GM03348 (cell line): ENCODE measurements at places on chromosomes 1 and 21.

DNA sequence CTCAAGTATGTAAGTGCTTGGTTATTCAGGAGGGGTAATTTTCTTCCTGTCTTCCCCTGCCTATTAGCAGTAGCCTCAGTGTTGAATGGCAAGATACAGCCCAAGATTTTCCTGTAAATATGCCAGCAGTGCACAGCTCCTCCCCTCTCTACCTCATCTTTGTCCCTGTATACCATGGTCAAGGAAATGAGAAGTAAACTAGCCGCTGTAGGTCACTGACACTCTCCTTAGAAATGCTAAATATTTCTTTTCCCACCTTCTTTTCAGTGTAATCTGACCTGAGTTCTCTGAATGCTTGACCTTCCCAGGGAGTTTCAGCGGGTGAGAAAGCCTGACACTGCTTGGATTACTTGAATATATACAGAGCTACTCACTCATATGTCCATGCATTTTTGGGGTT lies 84.1 kb upstream of the ZNF326 start:
- peak; percentile 25 for DNase-seq

DNA sequence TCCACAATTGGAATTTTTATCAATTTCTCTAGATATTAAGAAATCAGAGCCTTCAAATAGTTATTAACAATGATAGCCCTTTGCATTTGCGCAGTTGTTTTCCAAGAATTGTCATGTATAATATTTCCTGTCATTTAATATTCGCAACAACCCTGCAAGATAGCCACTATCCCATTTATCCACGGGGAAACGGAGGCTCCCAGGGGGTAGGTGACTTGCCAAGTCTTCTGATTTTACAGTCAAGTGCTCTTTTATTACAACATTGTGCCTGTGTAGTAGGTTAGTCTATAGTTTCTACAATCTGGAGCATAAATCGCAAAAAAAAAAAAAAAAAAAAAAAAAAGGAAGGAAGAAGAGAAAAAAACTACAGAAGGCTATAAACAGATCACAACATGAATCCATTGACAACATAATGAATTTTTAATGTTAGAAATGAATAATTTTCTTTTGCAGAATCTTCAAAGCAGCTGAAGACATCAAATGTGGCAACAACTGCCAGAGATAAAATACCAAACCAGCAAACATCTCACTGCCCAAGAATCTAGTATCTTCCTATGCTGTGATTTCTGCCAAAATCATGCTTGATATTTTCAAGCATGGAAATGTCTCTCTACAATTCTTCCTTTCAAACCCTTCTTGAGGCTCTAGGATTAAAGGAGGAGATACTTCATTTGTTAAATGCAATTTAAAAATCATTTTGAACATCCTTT lies 125.5 kb downstream of the PTPN14 start:
- no peak for DNase-seq

DNA sequence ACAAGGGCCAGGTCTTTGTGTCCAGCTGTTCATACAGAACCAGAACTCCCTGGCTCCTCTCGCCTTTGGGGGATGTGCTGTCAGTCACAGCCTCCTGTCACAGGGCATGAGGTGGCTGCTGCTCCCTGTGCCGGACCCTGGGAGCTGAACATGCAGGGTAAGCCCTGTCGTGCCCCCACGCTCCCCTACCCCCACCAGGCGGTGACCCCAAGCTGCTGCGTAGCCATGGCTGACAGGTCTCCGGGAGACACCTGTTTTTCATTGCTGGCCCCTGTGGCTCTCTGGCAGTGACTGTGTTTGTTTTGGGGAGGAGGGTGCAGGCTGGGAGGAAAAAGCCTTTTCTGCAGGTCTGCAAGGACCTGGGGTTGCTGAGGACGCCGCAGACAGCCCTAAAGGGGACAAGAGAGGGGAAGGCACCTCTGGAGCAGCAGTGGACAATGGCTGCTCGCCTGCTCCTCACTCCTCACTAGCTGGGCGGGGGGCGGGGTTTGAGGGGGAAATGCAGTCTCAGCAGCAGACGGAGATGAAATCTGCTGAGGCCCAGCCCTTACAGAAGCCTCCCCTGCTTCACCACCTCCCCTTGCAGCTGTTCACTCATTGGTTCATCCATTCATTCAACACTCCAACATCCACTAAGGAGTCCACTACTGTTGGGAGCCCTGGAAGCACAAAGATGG lies 81.4 kb downstream of the TRABD2B start:
- DNase-seq, result no peak

DNA sequence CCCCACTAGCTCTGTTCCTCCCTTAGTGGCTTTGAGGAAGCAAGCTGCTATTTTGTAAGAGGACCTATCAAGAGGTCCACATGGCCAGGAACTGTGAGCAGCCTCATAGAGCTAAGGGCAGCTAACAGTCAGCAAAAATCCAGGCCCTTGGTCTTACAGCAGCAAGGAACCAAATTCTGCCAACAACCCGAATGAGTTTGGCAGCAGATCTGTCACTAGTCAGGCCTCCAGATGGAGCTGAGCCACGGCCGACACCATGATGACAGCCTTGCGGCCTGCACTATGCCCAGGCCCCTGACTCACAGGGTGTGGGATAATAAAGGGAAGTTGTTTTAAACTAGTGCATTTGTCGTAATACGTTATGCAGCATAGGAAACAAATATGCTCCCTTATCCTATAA lies 28.0 kb upstream of the H3-3A start:
- DNase-seq, result peak; percentile 94

DNA sequence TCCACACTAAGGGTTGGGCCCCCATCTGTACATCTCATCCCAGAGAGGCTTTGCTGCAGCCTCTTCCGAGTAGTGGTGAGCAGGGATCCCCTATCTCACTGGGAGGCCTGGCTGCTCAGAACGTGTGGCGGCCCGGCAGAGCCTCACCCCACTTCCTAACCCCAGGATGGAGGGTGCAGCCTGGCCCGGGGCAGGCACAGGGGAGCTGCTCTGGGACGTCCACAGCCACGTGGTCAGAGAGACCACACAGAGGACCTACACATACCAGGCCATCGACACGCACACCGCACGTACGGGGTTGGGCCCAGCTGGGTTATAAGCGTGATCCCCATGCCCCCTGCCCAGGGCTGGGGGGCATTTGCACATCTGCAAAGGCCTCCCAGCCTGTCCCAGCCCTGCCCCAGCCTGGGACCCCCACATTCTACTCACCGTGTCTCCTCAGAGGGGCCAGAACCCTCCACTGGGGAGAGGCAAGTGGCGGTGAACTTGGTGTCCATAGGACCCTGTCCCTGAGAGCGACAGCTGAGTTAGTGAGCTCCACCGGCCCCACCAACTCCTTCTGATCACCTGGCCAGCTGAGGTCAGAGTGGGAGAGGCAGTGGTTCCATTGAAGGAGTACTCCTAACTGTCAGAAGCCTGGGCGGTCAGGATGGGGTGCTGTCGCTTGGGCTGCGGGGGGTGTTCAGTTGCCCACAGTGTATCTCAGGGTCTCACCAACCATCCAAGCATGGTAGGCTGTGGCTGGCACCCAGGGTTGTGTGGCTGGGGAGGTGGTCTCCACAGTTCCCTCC lies 41.2 kb downstream of the TRIM11 start:
- no peak for DNase-seq
